ENCODE measurements at places on chromosomes 5 and 9. TPM values are rescaled to one million over a fixed set of nuclear protein-coding genes. Genes with fewer than 3 reads are reported as not detected.

GRCh38 chr9:17963498-17963897 is 384.6 kb downstream of the SH3GL2 start:
- H3K27me3 ChIP-seq = no peaks in the 10 kb centered on the region
- H3K36me3 ChIP-seq = no peaks in the 10 kb centered on the region
- H3K27ac ChIP-seq = no peak overlapping the region
- no peaks in the 10 kb centered on the region for H3K4me1 ChIP-seq
- no peak for DNase-seq
- H3K4me3 ChIP-seq = no peak overlapping the region

DNA sequence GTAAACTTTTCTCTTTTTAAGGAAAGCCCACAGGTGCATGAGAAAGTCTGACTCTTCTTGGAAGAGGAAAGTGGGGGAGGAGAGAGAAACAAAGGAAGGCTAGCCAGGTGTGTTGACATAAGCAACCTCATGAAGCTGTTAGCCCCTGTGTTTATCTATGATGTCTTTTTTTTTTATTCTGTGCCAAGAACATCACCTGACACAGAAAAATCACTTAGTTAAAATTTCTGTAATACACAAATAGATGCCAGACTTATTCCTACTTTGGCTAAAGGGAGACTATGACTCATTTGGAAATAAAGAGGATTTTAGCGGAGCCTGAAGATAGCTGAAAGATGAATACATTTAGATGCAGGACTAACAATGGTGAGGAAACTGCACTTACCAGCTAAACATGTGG is 58.3 kb downstream of the BAAT start:
- H3K27me3 ChIP-seq = no peaks in the 10 kb centered on the region
- no peak overlapping the region for H3K4me3 ChIP-seq
- no peak overlapping the region for H3K27ac ChIP-seq
- no peaks in the 10 kb centered on the region for H3K4me1 ChIP-seq
- no peaks in the 10 kb centered on the region for H3K36me3 ChIP-seq
- no peak for DNase-seq

The FGF18 gene
- polyA plus RNA-seq = 0.03 TPM

DNA sequence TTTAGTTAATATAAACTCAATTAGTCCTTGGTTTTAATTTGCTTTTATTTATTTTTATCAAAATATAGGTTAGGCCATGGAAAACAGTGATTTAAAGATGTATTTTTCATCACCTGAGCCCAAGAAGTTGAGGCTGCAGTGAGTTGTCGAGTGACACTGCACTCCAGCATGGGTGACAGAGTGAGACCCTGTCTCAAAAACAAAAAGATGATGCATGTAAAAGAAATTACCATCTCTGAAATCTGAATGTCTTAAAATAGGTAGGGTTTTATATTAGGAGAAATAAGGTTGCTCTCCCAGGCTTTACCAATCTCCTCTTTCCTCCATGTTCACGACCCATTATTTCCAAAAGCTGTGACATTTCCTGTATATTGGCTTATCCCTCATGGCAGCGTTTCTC is 162.3 kb upstream of the DAP start:
- H3K27ac ChIP-seq = no peak overlapping the region
- H3K36me3 ChIP-seq = no peaks in the 10 kb centered on the region
- no peak overlapping the region for H3K4me3 ChIP-seq

DNA sequence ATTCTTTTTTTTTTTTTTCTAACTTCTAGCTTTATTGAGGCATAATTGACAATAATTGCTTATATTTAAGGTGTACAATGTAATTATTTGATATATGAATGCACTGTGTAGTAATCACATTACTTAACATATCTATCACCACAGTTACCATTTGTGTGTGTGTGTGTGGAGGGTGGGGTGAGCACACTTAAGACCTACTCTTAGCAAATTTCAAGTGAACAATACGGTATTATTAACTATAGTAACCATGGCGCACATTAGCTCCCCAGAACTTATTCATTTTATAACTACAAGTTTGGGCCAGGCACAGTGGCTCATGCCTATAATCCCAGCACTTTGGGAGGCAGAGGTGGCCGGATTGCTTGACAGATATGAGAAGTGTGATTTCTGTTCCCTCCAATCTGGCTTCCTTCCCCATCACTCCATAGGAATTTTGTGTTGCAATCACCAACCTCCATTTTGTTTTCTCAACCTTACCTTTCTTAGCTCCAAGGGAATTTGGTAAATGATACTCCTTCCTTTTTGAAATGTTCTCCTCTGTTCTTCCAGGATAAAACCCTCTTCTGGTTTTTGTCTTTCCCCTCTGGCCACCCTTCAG is 14.9 kb downstream of the TXN start:
- H3K4me3 ChIP-seq = no peak overlapping the region
- peaks cover 8% of the 10 kb centered on the region for H3K36me3 ChIP-seq
- peaks cover 17% of the 10 kb centered on the region for H3K4me1 ChIP-seq

The CAMLG gene
- 10.0 TPM for polyA plus RNA-seq

- no peak for DNase-seq
- no peak overlapping the region for H3K27ac ChIP-seq
- H3K4me1 ChIP-seq = no peaks in the 10 kb centered on the region
- H3K36me3 ChIP-seq = no peaks in the 10 kb centered on the region
- no peak overlapping the region for H3K4me3 ChIP-seq
- peaks cover 11% of the 10 kb centered on the region for H3K27me3 ChIP-seq
These were observed 54.0 kb upstream of the CXCL14 start for GRCh38 chr5:135632798-135633197.

DNA sequence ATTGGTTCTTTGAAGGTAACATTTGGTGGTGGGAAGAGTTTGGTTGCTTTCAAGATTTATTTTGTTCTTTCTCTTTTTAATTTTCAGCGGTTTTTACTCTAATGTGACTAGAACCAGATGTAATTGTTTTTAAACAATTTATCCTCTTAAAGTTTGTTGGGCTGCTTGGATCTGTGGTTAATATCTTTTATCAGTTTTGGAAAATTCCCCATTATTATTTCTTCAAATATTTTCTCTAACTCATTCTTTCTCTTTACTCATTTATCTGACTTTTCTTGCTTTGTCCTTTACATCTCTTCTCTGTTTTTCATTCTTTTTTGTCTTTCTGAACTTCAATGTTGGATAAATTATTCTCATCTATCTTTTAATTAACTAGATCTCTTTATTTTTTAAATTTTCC is 29.9 kb downstream of the FCHO2 start:
- H3K27me3 ChIP-seq = no peaks in the 10 kb centered on the region
- no peaks in the 10 kb centered on the region for H3K4me1 ChIP-seq

The SH3RF2 gene
- polyA plus RNA-seq = 50.4 TPM
